Naive thymus-derived CD8-positive, alpha-beta T cell (primary cell): ENCODE measurements at places on chromosomes 3 and 15. TPM values are rescaled to one million over a fixed set of nuclear protein-coding genes. Genes with fewer than 3 reads are reported as not detected.

The DNAH12 gene
- total RNA-seq: 0.66 TPM

The CCDC54 gene
- not detected for total RNA-seq

GRCh38 chr15:96360581-96361308 lies 30.2 kb downstream of the NR2F2 start:
- no peak for DNase-seq
- H3K36me3 ChIP-seq: no peaks in the 10 kb centered on the region
- peaks cover 26% of the 10 kb centered on the region for H3K4me1 ChIP-seq
- peaks cover 61% of the 10 kb centered on the region for H3K27me3 ChIP-seq
- H3K27ac ChIP-seq: no peak overlapping the region

- H3K4me3 ChIP-seq: no peak overlapping the region
- H3K27me3 ChIP-seq: no peaks in the 10 kb centered on the region
- no peak for DNase-seq
- no peaks in the 10 kb centered on the region for H3K36me3 ChIP-seq
These were observed 309.9 kb upstream of the THBS1 start for GRCh38 chr15:39270934-39271333.

DNA sequence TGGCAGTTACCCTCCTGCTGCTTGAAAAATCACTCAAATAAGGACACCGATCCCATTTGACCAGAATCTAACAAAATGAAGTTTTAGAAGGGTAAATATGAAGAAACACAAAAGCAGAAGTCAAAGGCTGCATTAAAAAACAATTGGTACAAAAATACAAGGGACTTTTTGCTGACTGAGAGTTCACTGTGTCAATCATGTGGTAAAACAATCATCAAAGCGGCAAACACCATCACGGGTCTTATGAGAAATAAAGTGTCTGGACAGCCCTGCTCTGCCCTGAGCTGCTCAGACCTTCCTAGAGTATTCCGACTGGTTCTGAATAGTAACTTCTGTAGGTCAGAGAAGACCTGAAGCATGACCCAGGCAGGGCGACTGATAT lies 137.2 kb upstream of the RAD18 start:
- no peaks in the 10 kb centered on the region for H3K4me1 ChIP-seq
- no peak overlapping the region for H3K4me3 ChIP-seq
- DNase-seq: no peak

GRCh38 chr3:4684117-4684516 lies 191.0 kb downstream of the ITPR1 start:
- no peak overlapping the region for H3K4me3 ChIP-seq
- H3K27me3 ChIP-seq: no peaks in the 10 kb centered on the region
- H3K4me1 ChIP-seq: peaks cover 4% of the 10 kb centered on the region
- no peak for DNase-seq
- no peak overlapping the region for H3K27ac ChIP-seq
- peaks cover 60% of the 10 kb centered on the region for H3K36me3 ChIP-seq

DNA sequence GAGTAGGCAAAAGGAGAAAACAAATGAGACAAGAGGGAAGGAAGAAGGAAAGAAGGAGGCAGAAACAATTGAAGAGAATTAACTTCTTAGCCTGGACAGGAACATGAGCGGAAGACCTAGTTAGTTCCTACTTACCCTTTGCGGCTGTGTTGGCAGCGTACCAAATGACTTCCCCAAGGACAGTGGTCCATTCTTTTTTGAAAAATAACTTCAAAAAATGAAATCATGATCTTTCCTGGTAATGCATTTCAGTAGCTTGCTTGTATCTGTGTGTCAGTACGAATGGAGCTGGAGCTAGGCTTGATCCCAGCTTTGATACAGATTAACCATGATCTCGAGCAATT lies 41.5 kb upstream of the CFAP161 start:
- no peak overlapping the region for H3K4me3 ChIP-seq
- H3K27me3 ChIP-seq: peaks cover 36% of the 10 kb centered on the region
- no peak overlapping the region for H3K27ac ChIP-seq

- no peaks in the 10 kb centered on the region for H3K27me3 ChIP-seq
- no peak overlapping the region for H3K27ac ChIP-seq
- DNase-seq: no peak
- H3K4me1 ChIP-seq: no peaks in the 10 kb centered on the region
- H3K4me3 ChIP-seq: no peak overlapping the region
- H3K36me3 ChIP-seq: peaks cover 44% of the 10 kb centered on the region
These were observed 115.8 kb upstream of the FLNB start for GRCh38 chr3:57892423-57892822.

- H3K4me1 ChIP-seq: peaks cover 6% of the 10 kb centered on the region
- no peak overlapping the region for H3K27ac ChIP-seq
- no peak overlapping the region for H3K4me3 ChIP-seq
- no peak for DNase-seq
These were observed 59.8 kb upstream of the FGD5 start for GRCh38 chr3:14758959-14759358.

The SPESP1 gene
- 0.60 TPM for total RNA-seq

GRCh38 chr15:50186752-50187151 lies 4.8 kb downstream of the SLC27A2 start:
- peaks cover 2% of the 10 kb centered on the region for H3K36me3 ChIP-seq
- peaks cover 23% of the 10 kb centered on the region for H3K4me1 ChIP-seq
- no peak overlapping the region for H3K4me3 ChIP-seq
- peaks cover 30% of the 10 kb centered on the region for H3K27me3 ChIP-seq
- H3K27ac ChIP-seq: no peak overlapping the region

DNA sequence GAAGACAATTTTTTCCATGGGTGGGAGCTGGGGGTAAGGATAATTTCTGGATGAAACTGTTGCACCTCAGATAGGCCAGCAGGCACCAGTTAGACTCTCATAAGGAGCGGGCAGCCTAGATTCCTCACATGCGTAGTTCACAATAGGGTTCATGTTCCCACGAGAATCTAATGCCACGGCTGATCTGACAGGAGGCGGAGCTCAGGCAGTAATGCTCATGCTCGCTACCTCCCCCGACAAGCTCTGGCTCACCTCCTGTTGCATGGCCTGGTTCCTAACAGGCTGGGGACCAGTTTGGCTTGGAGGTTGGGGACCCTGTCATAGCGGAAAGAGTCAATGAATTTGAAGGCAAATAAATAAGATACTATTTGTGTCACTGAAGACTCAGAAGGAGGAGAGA lies 105.5 kb downstream of the PLD1 start:
- no peak overlapping the region for H3K4me3 ChIP-seq
- no peak overlapping the region for H3K27ac ChIP-seq
- DNase-seq: no peak
- peaks cover 4% of the 10 kb centered on the region for H3K27me3 ChIP-seq
- H3K4me1 ChIP-seq: no peaks in the 10 kb centered on the region

- no peaks in the 10 kb centered on the region for H3K36me3 ChIP-seq
- H3K4me1 ChIP-seq: no peaks in the 10 kb centered on the region
These were observed 10.6 kb upstream of the UTS2B start for GRCh38 chr3:191340966-191341365.

The SLC22A14 gene
- 0.22 TPM for total RNA-seq

- no peaks in the 10 kb centered on the region for H3K4me1 ChIP-seq
- DNase-seq: no peak
- peaks cover 6% of the 10 kb centered on the region for H3K27me3 ChIP-seq
- no peak overlapping the region for H3K27ac ChIP-seq
These were observed 7.3 kb downstream of the TMCO5A start for GRCh38 chr15:37941779-37942178.

DNA sequence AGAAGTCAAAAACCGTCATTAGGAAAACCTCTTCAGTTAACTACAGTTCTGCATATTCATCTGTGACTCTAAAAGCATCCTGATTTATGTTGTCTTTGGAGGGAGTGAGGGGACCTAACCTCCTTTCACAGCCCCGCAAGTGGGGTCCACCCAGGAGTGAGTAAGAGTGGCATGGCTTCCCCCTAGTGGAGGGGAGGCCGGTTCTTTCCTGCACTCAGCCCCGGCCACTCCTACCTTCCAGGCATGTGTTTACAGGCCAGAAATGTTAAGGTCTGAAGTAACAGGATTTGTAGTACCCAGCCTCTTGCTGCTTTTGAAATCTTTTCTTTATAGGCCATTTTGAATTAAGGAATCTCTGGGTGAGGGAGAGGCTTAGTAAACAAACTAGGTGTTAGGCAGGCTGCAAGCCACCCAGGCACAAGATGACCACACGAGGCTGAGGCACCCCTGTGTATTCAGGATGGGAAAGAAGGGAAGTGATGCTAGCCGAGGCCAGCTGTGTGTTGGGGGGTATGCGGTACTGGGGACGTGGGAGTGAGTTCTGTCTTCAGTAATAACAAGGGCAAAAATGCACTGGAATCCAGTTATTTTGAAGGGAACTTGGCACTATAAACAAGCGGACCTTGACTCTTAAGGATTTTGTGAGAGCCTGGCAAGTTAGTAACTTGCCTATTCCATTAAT lies 50.5 kb downstream of the CTDSPL start:
- DNase-seq: no peak
- H3K27ac ChIP-seq: no peak overlapping the region
- H3K27me3 ChIP-seq: no peaks in the 10 kb centered on the region
- H3K36me3 ChIP-seq: peaks cover 7% of the 10 kb centered on the region
- H3K4me1 ChIP-seq: peaks cover 15% of the 10 kb centered on the region

DNA sequence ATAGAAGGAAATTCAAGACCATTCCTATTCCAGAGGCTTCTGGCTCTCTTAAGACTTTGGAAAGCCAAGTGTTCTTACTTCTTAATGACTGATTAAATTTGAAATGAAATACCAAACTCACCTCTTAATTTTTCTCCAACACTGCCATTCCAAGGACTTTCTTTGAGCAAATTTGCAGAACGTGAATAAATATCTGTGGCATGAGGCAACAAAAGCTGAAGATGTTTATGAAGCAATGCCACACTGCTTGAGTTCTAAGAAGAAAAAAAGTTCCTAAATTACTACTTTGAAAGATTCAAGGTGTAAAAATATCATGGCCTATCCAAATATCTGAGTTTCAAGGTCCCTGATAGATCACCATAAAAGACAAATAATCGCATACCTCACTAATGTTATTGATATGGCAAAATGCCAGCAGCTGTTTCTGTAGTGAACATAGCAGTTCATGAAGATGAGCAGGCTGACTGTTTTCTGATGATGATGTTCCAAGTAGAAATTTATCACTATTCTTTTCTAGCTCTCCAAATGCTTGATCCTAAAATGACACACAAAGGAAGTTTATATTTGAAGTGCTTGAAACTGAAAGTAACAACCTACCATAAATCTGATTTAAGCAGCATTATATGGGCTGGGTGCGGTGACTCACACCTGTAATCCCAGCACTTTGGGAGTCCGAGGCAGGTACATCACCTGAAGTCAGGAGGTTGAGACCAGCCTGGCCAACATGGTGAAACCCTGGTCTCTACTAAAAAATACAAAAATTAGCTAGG lies 104.4 kb downstream of the HERC1 start:
- peak overlapping the region; percentile 72 for H3K27ac ChIP-seq
- H3K4me1 ChIP-seq: peaks cover 11% of the 10 kb centered on the region
- H3K27me3 ChIP-seq: no peaks in the 10 kb centered on the region
- H3K36me3 ChIP-seq: peaks cover 8% of the 10 kb centered on the region

The CCDC39 gene
- total RNA-seq: 1.1 TPM

DNA sequence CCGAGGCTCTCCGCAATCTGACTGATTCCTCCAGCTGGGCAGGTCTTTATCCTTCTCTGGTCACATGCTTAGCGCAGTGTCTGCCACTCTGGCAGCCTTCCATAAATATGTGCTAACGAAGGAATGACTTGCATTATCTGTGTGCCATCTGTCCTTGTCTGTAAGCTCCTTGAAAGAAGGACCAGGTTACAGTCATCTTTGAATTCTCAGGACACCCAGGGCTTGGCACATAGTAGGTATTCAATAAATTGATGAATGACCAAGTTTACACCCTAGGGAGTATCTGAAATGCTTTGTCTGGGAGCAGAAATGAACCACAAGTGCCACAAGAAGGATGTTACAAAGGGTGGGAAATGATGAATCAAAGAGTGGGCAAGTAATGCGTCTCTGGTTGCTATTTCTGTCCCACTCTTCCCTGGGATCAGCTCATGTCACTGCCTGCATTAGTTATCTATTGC lies 16.5 kb upstream of the FAM3D start:
- no peak for DNase-seq
- H3K27me3 ChIP-seq: peaks cover 24% of the 10 kb centered on the region
- no peaks in the 10 kb centered on the region for H3K36me3 ChIP-seq
- no peak overlapping the region for H3K27ac ChIP-seq

GRCh38 chr3:189978753-189979152 lies 141.9 kb downstream of the P3H2 start:
- H3K27me3 ChIP-seq: peaks cover 73% of the 10 kb centered on the region
- DNase-seq: no peak
- H3K36me3 ChIP-seq: no peaks in the 10 kb centered on the region
- H3K27ac ChIP-seq: no peak overlapping the region
- no peaks in the 10 kb centered on the region for H3K4me1 ChIP-seq

DNA sequence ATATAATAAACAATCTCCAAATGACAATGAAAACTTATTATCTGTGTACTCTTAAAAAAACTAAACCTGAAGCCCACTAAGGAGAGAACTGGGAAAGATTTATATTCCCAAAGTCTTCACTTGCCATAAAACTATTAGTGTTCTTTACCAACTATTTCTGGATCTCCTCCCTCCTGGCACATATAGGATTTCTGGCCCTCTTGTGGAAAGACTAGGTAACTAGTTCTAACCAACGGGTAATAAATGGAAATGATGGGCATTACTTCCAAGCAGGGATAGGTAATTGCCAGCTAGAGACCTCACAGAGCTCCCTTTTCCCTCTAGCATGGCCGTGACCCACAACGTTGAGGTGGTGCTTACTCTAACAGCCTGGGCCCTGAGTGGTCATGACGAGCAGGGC lies 110.1 kb downstream of the DNAH12 start:
- H3K36me3 ChIP-seq: no peaks in the 10 kb centered on the region
- no peaks in the 10 kb centered on the region for H3K4me1 ChIP-seq
- H3K27ac ChIP-seq: no peak overlapping the region

The ACKR2 gene
- total RNA-seq: 0.39 TPM

GRCh38 chr3:172079326-172079976 lies 40.1 kb downstream of the FNDC3B start:
- no peak overlapping the region for H3K4me3 ChIP-seq
- H3K36me3 ChIP-seq: peaks cover 8% of the 10 kb centered on the region
- no peak for DNase-seq
- H3K27me3 ChIP-seq: no peaks in the 10 kb centered on the region

DNA sequence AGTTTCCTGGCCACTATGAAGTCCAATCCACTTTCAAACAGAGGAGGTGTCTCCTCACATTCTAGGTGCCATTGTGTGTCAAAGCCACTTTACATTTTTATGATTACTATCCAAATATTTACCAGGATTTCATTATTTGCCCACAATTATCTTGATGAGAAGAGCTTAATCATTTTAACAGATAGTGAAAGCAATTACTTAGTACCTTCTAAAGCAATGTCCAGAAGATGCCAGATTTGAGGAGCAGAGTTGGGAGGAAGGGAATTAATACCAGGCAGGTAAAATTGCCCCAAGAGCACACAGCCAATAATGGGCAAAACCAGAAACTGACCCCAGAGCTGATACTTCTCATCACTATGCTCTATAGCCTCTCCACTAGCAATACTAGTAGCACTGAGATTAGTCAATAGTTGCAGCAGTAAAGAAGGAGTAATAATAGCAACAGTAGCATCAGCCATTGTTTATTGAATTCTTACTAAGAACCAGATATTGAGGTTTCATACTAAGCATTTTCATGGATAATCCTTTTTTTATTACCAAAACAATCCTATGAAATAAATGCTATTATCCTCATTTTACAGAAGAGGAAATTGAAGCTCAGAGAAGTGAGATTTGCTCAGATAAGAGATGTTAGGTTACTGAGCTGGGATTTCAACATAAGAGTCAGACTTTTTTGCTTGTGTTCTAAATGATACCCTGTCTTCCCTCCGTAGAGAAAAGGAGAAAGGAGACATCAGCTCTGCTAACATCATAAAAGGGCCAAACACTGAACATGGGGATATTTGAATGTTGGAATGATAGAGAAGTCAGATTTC lies 509.3 kb upstream of the CFAP20DC start:
- no peak overlapping the region for H3K27ac ChIP-seq
- no peak overlapping the region for H3K4me3 ChIP-seq
- DNase-seq: no peak
- H3K27me3 ChIP-seq: no peaks in the 10 kb centered on the region
- no peaks in the 10 kb centered on the region for H3K36me3 ChIP-seq
- H3K4me1 ChIP-seq: peaks cover 12% of the 10 kb centered on the region

The CLEC3B gene
- 1.4 TPM for total RNA-seq
